ENCODE measurements at places on chromosomes 5 and 9. TPM values are rescaled to one million over a fixed set of nuclear protein-coding genes. Genes with fewer than 3 reads are reported as not detected.

The UGT3A1 gene
- 5.6 TPM for total RNA-seq

DNA sequence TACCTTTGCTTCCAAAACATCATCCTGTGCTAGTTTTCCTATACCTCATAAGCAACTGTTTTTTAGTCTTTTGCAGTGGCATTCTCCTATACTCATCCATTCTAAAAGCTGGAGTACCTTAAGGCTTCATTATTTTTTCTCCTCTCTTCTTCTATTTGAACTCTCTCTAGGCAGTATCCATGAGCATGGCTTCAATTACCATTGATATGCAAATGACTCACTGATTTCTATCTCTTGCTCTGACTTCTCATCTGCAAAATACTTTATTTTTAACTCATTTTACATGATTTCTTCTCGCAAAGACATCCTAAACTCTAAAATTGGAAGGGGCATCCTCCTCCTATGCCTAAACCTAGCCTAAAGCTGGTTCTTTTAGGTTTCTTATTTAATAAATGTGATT is 365.1 kb upstream of the NUDT12 start:
- H3K27me3 ChIP-seq, result no peaks in the 10 kb centered on the region
- H3K4me1 ChIP-seq, result peaks cover 13% of the 10 kb centered on the region
- H3K36me3 ChIP-seq, result no peaks in the 10 kb centered on the region
- H3K27ac ChIP-seq, result no peak overlapping the region
- DNase-seq, result no peak

The PDGFRB gene
- 8.9 TPM for total RNA-seq

The SHC3 gene
- 0.64 TPM for total RNA-seq

- H3K4me1 ChIP-seq, result no peaks in the 10 kb centered on the region
- no peak overlapping the region for H3K4me3 ChIP-seq
- H3K27me3 ChIP-seq, result no peaks in the 10 kb centered on the region
- DNase-seq, result no peak
These were observed 151.0 kb upstream of the ADAMTS16 start for GRCh38 chr5:4989118-4989517.

GRCh38 chr5:103541114-103541513 is 21.5 kb downstream of the NUDT12 start:
- H3K4me3 ChIP-seq, result no peak overlapping the region
- no peaks in the 10 kb centered on the region for H3K36me3 ChIP-seq
- no peak overlapping the region for H3K27ac ChIP-seq

All from neural progenitor cell (in vitro differentiated cells).